ENCODE measurements at places on chromosomes 3 and 15.
A peak's percentile ranks its signal among the peaks of the same experiment; 100 is the strongest.

- DNase-seq = no peak
These were observed 19.6 kb upstream of the SLC7A14 start for GRCh38 chr3:170605490-170605889.

DNA sequence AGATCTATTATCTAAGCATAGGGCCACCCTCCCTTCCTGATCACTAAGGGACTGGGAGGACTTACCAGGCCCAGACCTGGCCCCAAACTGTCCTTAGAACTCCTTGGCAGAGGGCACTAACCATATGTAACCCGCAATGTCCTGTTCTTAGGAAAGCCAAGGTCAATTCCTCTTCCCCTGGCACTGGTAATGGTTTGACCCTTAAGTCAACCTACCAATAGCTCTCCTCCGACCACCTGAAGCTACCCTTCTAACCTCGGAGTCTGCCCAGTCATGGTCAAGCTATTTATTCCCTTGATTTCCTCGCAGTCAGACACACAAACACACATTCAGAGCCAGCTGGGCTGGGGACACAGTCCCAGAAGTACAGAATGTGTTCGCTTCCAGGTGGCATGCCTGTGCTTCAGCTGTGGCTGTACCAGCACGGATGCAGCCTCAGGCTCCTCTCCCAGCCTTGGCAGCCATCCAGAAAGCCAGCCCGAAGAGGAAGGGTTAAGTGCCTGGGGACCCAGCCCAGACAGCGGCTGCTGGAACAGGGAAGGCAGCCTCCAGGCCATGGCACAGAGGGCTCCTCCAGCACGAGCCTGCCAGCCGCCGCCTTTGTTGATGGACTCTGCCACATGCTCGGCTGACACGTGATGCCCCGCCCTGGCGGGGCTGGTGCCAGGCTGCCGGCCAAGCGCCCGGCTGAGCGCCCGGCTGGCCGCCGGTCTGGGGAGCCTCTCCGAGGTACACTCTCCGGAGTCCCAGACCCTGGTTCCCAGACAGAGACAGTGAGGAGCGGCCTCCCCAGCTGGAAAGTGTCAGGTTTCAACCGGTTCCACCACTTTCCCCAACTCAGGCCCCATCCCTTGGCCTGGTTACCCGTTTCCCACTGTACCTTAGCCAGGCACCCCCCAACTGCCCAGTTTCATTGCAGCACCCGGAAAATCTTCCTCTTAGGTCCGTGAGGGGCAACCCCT, 5.5 kb downstream of the BMF start:
- peak; percentile 80 for DNase-seq

GRCh38 chr15:58064082-58064979, 1.2 kb downstream of the ALDH1A2 start:
- DNase-seq = no peak

DNA sequence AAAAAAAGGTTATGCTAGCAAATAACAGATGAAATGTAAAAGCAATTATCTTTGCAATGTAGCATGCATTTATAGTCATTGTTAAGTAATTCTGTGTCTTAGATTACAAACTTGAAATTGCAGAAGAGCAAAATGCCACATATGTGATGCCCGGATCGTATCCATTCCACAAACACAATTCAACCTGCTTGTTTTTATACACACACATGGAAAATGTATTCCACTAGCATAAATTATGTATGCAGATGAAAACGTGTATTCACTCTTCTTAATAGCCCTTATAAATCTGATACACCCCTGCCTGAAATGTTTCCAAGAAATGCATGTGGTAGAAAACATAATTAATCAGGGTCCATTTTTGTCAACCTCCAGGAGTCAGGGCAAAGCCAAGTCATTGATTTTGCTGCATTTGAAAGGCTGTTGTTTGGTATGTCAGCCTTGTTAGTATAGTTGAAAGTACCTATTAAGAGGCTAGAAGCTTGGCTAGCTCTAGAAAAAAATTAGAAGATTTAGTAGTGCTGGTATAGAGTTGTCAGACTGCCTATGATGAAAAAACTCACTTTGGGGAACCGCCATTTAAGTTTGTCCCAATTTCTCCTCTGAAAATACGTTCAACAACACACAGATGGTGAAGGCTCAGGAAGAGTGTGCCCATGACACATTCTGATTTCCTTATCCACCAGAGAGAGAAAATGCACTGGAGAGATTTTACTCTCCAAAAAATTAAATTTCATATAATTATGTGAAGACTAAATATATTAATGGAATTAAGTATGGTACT, 69.2 kb upstream of the TMC3 start:
- DNase-seq = no peak

DNA sequence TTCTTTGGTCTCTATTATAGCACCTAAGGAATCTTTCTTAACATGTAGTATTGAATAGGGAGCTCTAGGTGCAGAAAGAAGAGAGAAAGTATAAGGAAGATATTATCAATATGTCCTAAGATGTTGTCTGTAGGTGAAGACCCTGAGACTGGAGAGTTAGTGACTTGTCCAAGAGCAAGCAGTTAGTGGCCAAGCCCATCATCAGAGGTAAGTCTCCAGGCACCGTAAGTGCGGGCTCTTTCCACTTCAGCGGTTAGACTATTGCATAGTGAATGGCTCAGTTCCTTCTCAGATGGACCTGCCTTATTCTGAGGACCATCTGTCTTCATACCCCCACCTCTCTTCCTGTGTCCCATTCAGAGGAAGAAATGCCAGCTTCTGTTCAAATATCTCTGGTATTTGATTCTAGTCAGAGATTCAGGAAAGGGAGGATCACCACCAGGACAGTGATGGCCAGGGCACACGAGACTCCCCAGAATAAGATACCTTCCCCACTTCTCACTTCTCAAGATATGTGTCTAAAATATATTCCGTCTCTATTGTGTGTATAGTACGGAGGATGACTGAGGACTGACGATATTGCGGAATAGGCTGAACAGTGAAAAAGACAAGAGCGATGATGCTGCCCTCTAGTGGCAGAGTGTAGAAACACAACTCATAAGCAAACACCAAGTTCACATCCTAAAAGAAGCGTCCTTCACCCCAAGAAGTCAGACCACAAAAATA, 19.1 kb upstream of the ADGRG7 start:
- peak; percentile 69 for DNase-seq

DNA sequence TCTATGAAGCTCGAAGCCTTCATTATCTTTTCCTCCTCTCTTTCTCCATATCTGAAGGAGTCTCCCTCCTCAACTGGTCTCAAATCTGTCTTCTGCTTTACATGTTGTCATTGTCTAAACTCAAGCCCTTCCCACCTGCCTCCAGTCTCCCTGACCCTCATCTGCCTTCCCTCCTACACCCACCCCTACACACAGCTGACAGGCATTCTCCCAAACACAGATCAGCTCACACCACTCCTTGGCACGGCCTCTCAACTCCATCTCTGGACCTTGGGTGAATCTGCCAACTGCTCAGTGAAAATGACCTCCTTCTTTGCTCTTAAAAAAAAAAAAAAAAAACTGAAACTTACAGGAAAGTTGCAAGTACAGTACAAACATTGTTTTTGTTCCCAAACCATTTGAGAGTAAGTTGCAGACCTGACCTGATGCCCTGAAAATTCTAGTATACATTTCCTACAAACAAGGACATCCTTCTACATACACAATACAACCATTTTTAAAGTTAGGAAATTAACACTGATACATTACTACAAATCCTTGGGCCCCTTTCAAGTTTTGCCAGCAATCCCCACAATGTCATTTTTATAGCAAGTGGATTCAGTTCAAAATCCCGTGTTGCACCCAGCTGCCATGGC, 49.4 kb upstream of the UBE2E1 start:
- no peak for DNase-seq

- DNase-seq = peak; percentile 47
These were observed 10.7 kb upstream of the CNTN6 start for GRCh38 chr3:1082108-1082507.

DNA sequence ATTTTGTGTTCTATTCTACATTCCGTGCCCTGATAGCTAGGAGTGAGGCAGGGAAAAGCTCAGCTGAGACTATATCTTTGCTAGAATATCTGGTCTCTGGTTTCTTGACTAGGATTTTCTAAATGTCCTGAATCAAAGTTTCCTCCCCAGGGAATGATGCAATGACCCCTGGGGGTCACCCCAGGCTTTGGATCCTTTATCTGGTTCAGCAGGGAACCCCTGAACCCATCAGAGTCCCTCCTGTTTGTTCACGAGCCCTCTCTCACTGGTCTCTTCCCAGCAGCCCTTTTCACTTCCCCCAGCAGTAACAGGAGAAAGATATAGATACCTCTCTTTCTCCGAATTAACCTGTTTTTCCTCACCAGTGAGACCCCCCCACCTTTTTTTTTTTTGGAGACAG, 14.3 kb downstream of the TM2D3 start:
- no peak for DNase-seq

DNA sequence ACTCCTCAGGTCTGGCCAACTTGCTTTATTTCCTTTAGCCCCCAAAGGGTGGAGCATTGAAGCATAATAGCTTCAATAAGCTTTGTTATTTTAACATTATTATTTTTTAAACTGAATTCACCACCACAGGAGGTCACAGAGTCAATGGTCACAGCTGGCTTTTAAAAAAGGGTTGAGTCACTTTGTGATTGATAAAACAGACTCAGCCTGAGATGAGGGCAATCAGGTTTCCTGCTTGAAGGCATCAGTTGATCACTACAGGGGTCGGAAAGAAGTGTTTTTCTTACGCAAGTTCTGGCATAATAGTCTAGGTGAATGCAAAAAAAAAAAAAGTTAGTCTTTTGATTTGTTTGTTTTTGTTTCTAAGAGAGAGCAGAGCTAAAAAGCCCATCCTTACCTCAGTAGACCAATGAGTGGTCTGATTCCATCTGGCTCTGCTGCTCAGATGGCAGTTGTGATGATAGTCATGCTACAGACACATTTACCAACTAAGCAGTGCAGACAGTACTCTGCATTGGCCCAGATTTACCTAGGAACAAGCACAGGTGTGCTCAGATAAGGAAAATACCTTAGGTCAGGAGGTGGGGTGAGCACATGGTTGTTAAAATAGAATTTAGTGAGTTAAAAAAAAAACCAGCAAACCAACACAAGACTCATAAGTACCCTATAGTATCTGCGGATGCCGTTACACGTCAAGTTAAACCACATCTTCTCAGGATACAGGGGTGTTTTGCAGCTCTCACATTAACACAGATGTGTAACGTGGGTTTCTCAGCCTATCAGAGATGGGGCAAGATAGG, 22.6 kb downstream of the ZNF80 start:
- peak; percentile 9 for DNase-seq

GRCh38 chr3:25427942-25428788, at the start of gene RARB:
RARB (plus strand) TSS chr3:25428263; CDS start chr3:25428732, 469 bp downstream.
- peak; percentile 99 for DNase-seq

- DNase-seq = no peak
These were observed at the start of gene FAM131A for GRCh38 chr3:184337399-184337714. FAM131A (plus strand) TSS chr3:184337600; CDS start chr3:184337631, 31 bp downstream.

DNA sequence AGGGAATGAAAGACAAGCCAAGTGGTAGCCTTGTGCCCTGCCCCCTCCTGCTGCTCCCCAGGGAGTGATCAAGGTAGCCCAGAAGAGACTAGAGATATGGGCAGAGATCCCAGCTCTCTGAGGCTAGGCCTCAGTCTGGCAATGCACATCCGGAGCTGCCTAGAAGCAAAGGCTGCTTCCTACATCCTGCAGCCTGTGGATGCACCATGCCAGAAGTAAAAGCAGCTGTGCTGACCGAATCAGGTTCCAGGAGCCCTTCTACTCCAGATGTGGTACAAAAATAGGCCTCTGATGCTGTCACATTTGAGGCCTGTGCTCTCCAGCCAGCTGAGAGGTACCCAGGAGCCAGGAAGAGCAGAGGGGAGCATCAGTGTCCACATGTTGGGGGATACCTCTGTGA, 16.0 kb downstream of the TRAIP start:
- no peak for DNase-seq

DNA sequence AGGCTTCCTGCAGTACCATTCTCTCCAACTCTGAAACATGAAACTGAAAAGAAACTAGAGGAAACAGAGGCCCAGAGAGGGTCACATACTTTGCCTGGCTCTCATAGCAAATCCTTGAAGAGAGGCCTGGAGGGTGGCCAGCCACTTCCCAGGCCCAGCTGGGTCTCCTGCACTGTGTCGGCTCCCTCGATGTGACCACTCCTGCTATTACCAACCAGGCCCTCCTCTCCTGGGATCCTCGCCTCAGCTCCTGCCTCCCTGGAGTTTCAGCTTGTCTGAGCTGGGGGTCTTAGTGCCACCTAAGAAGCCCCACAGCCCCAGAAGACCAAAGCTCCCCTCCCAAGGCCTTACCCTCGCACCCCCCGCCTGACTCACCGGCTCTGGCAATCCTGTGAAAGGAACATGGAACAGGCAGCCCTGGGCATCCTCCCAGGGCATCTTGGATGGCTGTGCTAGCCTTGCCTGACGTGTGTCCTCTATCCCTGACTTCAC, 4.6 kb downstream of the LOXL1 start:
- DNase-seq = peak; percentile 76

DNA sequence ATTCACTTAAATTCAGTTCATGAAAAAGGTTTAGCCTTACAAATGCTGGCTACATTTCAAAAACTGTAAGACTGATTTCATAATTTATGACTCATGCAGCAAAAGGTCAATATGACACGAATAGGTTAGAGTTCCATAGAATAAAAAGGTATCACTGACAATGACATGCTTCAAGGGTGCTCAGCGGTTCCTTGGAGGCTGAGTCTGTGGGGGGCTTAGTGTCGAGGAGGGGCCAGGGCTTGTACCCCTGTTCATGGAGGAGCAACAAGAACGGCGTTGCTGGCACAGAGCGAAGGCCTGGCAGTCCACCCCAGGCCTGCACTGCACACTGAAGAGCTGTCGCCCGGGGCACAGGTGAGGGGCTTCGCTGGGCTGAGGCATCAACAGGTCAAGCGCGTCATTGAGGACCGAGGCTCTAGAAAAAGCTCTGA, 174.2 kb downstream of the NR1D2 start:
- DNase-seq = peak; percentile 79

- no peak for DNase-seq
These were observed 220.0 kb downstream of the TBL1XR1 start for GRCh38 chr3:176977331-176977730.

DNA sequence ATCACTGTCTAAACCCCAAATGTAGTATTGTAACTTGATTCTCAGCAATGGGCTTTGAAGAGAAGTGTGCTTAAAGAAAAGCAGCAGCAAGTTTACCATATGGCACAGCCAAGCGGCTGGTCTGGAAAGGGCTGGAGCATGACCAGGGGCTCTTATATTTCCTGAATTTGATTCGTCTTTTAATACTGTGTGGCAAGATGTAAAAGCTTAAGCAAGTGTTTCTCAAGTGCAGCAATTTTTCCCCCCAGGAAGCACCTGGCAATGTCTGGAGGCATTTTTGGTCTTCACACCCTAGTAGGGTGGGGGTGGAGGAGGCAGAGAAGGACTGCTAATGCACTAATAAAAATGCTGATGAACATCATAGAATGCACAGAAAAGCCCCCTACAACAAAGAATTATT, 397.9 kb downstream of the NTRK3 start:
- DNase-seq = no peak

- DNase-seq = peak; percentile 24
These were observed 68.5 kb downstream of the SLC7A14 start for GRCh38 chr3:170517242-170517945.

DNA sequence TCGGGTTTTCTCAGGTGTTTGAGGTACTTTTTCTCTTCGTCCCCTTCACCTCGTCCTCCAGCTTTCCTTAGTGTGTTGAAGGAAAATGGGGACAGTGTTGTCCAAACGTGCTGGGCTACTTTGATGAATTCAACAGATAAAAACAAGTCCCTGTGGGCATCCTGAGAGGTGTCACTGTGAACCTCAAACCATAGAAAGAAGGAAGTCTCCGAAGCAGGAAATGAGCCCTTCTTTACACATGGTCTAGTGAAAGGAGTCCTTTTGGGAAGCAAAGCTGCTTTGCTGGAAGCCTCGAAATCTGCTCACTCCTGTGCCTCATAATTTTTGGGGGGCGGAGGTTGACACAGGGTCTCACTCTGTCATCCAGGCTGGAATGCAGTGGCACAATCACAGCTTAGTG, 10.6 kb downstream of the IL17RB start:
- DNase-seq = no peak

GRCh38 chr15:101045236-101045646, 126.1 kb downstream of the LRRK1 start:
- peak; percentile 80 for DNase-seq

Measured in iris pigment epithelial cell (primary cell).